Astrocyte of the spinal cord (primary cell): ENCODE measurements at places on chromosomes 16 and 17.

- peak; percentile 43 for DNase-seq
These were observed 12.2 kb downstream of the CMC2 start for GRCh38 chr16:80994451-80994850.

DNA sequence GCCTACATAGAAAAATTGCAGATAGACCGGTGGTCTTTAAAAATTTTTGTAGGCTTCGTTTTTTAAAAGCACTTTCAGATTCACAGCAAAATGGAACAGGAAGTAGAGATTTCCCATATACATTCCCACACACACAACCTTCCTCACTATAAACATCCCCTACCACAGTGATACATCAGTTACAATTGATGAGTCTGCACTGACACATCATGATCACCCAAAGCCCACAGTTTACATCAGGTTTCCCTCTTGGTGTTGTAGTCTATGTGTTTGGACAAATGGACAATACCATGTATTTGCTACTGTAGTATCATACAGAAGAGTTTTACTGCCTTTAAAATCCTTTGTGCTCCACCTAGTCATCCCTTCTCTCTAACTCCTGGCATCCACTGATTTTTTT, 113.9 kb upstream of the ADAMTS18 start:
- DNase-seq, result no peak

- no peak for DNase-seq
These were observed 543.3 kb downstream of the WWOX start for GRCh38 chr16:78642621-78643285.

GRCh38 chr17:51860954-51861561, 297.5 kb downstream of the CA10 start:
- DNase-seq, result no peak

- DNase-seq, result no peak
These were observed 43.0 kb downstream of the OR1D5 start for GRCh38 chr17:3020381-3020780.

GRCh38 chr17:76956846-76957540, 88.8 kb downstream of the MGAT5B start:
- no peak for DNase-seq

- no peak for DNase-seq
These were observed 16.0 kb upstream of the COPRS start for GRCh38 chr17:31875081-31875480.

DNA sequence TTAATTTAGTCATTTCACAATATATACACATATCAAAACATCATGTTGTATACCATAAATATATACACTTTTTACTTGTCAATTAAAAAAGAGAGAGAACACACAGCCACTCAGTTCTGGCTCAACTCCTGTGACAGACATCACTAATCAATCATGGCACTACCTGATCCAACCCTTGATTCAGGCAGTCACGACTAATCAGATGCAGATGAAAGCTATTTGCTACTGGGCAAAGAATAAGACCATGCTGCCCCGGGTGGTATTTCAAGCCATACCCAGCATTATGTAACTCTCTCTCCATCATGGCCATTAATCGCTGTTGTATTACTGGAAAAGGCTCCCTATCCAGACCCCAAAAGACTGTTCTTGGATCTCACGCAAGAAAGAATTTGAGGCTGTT, 345.7 kb downstream of the HAPSTR1 start:
- DNase-seq, result no peak

- no peak for DNase-seq
These were observed 35.7 kb upstream of the NDRG4 start for GRCh38 chr16:58464047-58464915.

- no peak for DNase-seq
These were observed 5.8 kb upstream of the VPS35L start for GRCh38 chr16:19549673-19550072.

DNA sequence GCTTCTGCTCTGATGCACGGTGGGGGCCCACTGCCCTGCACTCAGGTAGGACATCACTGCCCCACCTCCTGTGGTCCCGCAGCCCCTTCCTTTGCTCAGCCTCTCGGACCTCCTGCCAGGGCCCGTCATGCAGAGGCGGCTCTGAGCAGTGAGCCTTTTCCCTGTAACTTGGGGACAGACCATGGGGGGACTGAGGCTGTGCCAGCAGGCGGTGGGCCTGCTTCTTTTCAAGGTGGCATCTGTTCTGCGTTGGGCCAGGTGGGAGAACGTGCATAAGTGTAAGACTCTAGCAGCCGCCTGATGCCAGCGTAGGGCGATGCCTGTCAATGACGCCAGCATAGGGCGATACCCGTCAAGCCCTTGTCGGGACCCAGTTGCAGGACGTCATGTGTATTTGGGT, 40.3 kb upstream of the ZNF469 start:
- no peak for DNase-seq

DNA sequence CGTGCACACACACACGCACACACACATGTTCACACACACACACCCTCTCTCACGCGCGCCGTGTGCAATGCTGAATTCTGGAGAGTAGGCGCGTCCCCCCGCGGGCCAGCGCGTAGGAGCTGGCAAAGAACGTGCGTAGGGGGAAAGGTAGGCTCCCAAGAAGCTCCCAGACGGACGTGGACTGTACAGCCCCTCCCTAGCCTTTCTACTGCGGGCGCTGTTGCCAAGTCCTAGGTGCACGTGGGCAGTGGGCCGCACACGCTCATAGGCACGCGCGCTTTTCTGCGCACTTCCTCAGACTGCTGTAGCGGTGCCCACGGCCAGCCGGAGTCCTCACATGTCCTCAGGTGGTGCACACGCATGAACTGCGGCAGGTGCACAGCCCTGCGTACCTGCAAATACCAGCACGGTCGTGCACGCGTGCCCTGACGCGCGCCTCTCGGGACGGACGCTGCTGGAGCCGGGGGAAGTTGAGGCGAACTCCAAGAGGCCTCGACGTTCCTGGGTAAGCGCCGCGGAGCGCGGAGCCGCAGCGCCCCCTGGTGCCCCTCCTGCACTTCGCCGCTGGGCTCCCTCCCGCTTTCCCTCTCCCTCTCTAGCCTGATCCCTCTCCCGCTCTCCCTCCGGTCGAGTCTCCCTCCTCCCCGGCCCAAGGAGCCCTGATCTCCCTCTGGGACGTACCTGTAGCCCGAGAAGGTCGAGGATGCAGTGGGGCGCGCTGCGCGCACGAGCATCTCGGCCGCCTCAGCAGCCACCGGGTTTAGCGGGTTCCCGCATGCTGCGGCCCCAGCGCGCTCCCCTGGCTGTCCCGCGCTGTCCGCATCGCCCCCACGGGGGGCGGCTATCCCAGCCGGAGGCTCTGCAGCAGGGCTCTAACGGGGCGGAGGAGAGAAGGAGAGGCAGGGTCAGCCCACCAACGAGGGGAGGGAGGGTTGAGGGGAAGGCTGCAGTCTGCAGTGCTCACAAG, 749 bp downstream of the GRIN2A start:
- peak; percentile 67 for DNase-seq

GRCh38 chr17:62067165-62068145, 2.4 kb upstream of the MED13 start:
- DNase-seq, result no peak

DNA sequence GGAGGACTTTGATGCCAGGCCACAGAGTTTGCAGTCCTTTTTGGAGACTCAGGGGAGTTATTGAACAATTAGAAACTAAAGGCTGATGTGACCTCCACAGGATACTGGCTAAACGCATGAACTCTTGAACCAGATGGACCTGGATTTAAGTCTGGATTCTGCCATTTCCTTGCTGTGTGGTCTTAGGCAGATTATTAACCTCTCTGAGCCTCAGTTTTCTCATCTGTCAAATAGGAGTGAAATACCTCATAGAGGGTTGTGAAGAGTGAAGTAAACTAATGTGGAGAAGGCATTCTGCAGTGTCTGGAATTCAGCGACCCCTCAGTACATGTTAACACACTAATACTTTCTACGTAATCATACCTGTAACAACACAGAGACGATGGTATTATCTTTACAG, 93.5 kb downstream of the PRKCB start:
- DNase-seq, result no peak

- DNase-seq, result peak; percentile 64
These were observed 13.5 kb upstream of the ABAT start for GRCh38 chr16:8660841-8661301.

DNA sequence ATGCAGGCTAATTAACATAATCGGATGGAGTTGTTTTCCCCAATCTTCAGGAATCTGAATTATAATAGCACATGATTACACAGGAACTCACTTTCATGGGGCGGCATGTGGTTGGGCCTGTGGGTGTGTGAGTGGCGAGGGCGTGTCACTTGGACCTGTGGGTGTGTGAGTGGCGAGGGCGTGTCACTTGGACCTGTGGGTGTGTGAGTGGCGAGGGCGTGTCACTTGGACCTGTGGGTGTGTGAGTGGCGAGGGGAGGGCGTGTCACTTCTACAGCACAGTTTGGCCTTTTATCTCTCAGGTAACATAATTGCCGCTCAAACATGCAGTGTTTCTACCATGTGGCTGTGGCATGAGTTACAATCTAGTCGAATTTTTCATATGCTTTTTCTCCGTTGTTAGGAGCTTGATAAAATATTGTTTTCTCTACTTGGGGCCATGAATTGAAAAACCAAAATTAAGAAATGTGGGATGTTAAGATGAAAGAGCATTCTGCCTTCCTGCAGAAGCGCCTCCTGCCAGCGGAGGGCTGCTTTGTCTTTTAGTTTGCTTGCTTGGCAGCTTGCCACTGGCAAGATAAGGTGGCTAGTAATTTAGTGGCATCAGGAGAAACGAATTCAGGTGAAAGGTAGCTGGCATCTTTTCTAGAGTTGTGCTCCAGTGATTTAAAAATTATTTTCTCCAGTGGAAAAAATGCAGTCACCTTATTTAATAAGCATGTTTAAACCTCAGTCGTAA, 36.2 kb downstream of the USP10 start:
- DNase-seq, result no peak

DNA sequence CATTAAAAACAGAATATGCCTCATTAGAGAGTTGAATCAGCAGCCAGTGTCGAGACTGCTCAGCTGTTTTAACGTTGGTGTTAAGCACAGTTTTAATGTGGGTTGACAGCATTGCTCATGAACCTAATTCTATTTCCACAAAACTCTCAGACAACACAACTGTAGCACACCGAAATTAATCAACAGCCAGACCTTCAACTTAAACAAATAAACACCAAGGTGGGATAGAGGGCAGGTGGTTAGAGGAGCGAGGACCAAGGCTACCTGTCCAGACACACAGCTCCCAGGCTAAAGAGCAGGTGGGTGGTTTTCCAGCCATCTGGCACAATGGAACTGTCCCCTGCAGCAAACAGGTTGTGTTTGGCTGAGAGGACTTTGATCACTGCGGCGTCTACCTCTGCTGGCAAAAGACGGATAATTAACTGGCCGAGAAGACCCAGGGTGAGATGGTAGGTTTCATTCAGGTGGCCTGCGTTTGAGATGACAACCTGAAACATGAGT, 69.6 kb upstream of the ATP2A3 start:
- no peak for DNase-seq

GRCh38 chr16:55225972-55226542, 97.9 kb upstream of the IRX6 start:
- DNase-seq, result no peak

DNA sequence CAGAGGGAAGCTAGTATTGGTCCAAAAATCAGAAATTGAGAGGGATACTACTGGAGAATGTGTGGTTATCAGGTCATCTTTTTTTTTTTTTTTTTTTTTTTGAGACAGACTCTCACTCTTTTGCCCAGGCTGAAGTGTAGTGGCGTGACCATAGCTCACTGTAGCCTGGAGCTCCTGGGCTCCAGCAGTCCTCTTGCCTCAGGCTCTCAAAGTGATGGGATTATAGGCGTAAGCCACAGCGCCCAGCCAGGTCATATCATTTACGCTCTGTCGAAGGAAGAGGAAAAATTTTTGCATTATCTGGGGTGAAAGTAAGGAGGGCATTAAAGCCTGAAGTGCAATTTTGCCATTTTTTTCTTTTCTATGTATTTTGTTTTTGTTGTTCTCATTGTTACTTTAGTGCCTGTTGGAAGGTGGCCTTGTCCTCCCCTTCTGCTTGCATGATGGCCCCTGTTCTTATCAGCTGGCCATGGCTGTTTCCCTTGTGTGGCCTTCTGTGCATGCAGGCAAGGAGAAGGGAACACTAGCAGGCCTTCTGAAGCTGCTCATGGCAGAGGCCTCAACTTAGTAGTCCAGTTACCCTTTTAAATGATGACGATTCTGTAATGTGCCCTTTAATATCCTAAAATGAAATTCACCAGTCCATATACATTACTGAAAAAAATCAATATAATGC, 118.3 kb downstream of the SPECC1 start:
- no peak for DNase-seq

- DNase-seq, result no peak
These were observed 27.7 kb downstream of the DHRS7C start for GRCh38 chr17:9763643-9764042.

GRCh38 chr17:47633996-47634395, 15.7 kb upstream of the KPNB1 start:
- no peak for DNase-seq

DNA sequence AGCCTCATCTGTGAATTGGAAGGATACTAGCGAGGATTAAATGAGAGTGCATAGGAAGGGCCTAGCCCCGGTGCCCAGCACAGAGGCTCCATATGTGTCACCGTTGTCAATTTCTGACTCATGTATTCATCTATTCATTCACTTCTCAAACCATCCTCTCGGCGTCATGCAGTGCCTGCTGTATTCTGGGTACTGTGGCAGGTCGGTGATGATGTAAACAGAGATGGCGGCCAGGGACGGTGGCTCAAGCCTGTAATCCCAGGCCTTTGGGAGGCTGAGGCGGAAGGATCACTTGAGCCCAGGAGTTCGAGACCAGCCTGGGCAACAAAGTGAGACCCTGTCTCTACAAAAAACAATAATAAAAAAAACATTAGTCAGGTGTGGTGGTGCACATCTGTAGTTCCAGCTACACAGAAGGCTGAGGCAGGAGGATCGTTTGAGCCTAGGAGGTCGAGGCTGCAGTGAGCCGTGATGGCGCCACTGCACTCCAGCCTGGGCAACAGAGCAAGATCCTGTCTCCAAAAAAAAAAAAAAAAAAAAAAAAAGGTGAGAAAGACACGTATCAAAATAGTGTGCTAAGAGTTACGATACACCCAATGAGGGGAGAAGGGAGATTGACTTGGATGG, 4.3 kb upstream of the PPP1R1B start:
- DNase-seq, result no peak

- no peak for DNase-seq
These were observed 28.8 kb downstream of the CACNA1H start for GRCh38 chr16:1181404-1182315.

DNA sequence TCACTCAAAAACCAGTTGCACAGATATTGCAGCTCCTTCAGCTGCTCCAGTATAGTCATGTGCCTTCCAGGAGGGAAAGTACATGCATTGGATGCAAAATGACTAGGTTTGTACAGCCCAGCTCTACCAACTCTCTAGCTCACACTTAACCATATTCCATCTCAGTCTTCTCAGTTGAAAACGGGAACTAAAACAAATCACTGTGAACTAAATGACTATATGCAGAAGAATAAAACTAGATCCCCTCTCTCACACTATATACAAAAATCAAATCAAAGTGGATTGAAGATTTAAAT, 24.9 kb downstream of the DCUN1D3 start:
- DNase-seq, result no peak

- DNase-seq, result no peak
These were observed 82.8 kb upstream of the GNG13 start for GRCh38 chr16:883340-883739.

GRCh38 chr17:6098823-6099180, 28.6 kb downstream of the WSCD1 start:
- DNase-seq, result no peak

- DNase-seq, result no peak
These were observed 4.4 kb upstream of the SOX8 start for GRCh38 chr16:977081-977701.

- no peak for DNase-seq
These were observed at the start of gene HNF1B for GRCh38 chr17:37744961-37745800. TSS of gene HNF1B (minus strand) at chr17:37745059. CDS start at chr17:37744884, 175 bp downstream.

GRCh38 chr17:75270966-75271232, at the start of gene MIF4GD:
TSS of gene MIF4GD (minus strand) at chr17:75271231. CDS start at chr17:75270195, 1,036 bp downstream.
- no peak for DNase-seq

GRCh38 chr17:48627623-48628521, 1.7 kb upstream of the HOXB9 start:
- no peak for DNase-seq
